IPS-NIHi11 (cell line): ENCODE measurements at places on chromosomes 5 and 9.

DNA sequence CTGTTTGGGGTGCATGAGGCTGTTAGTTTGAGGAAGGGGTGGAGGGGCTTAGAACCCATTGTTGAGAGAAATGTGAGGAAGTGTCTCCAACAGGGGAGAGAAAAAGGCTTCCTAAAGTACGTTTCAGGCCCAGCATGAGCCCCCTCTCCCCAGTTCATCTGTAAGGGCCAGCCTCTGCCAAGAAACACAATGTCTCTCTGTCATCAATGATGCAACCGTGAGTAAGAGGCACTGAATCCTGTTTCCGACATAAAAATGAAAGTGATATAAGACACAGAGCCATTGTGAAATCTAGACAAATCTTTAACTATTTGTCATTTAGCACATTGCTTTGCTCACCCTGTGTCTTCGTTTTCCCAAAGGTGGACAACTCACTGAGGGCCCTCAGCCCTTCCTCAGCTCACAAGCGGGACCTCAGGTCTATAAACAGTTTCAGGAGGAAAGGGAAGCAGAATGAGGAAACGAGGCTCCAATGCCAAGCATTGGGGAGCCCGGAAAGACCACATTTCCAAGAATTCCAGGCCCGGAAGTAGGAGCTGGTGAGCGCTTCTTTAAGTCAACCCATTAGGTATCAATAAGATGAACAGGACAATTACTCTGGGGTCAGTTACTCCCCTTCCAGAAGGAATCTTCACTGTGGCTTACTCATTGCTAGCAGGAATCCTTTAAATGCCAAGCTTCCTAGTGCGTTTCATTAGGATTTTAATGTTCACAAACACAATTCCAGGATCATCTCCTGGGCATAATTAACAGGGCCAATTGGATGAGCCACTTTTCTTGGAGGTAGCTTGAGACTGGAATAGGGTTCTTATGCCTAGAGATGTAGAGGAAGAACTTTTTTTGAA lies 59.0 kb upstream of the KLF4 start:
- no peak for DNase-seq

DNA sequence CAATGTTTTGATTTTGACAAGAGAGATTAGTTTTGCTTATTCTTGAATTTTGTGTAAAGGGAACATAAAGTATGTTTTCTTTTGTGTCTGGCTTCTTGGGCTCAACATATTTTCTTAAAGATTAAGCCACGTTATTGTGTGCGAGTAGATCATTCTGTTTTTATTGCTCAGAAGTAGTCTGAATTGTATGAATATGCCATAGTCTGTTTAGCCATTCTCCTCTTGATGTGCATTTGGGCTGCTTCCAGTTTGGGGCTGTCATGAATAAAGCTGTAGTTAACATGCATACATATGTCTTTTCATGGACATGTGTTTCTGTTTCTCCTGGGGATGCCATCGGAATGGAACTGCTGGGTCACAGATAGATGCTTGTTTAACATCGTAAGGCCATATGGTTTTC lies 198.9 kb downstream of the FANCC start:
- no peak for DNase-seq

DNA sequence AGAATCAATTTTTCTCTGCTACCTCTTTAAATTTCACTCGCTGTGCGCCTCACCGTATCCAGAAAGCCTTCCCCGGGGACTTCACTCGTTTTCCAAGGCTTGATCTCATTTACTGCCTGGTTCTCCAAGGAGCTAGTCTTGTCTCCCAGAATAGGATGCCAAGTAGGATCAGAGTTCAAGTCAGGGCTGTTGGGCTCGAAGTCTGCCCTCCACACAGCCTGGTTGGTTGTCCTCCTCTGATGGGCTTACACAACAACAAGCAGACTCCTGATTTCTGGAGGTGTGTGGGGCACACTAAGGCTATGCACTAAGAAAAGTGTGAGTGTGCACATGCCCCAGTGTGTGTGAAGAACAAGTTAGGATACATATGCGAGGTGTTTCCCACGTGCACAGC lies 14.0 kb upstream of the TNIP1 start:
- no peak for DNase-seq

- no peak for DNase-seq
Measured at GRCh38 chr9:127181315-127181580, 58.8 kb upstream of the ANGPTL2 start.

DNA sequence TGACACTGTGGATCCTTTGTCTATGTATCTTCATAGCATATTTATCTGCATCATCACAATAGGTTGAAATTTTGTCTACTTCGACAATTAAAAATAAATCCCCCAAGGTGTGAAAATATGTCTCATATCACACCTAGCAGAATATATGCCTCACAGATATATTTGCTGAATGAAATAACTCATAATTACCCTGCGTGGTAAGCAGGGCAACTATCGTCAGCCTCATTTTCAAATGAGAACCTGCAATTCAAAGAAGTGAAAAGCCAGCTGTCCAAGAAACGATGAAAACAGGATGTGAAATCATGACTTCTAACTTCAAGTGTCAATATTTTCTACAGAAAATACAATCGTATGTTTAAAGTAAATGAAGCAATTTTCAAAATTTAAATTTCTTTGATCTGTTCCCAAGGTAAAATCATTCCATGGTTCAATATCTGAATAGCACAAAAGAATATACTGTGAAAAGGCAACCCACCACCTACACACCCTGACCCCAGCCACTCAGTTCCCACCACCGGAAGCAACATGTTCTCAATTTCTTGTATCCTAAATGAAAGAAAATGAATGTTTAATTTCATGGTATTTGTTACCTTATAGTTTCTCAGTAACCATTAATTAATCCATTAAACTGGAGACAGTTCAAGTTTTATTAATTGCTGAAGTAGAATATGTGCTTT lies 57.1 kb downstream of the TBCA start:
- no peak for DNase-seq

DNA sequence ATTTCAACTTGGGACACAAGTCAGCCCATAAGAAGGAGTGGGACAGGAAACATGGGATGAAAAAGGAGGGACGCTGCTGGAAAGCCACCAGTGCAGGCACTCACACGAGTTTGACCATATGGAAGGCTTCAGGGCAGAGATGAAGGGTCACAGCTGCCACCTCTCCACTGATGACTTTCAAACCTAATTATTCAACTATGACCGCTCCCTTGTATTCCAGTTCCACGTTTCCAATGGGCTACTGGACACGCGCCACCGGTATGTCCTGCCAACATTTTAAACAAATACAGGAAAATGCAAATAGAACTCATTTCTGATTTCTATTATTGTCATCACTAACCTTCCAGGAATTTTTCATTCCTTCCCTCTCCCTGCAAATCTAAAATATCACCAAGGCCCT lies 134.7 kb downstream of the SLC1A3 start:
- DNase-seq, result no peak

DNA sequence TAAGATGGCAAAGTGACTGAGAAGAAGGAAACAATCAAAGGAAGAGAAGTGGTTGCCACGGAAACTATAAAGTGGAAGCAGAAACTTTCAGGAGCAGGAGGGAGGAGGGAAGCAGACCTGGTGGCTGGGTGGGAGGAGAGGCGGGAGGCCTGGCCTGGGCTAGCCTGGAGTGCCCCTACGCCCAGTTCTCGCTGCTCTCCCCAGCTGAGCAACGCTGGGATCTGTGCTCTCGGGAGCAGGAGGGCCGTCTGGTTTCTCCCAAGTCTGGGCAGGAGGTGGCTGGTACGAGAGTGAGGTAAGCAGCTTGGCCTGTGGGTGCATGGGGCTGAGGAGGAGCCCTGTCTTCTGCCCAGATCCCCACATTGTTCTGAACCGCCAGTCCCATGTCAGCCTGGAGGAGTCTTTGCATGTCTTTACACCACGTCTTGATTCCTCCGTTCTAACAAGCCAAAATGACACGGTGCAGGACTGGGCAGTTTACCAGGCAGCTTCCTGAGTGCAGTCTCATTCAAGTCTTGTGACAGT lies 15.0 kb upstream of the DAB2IP start:
- DNase-seq, result no peak

DNA sequence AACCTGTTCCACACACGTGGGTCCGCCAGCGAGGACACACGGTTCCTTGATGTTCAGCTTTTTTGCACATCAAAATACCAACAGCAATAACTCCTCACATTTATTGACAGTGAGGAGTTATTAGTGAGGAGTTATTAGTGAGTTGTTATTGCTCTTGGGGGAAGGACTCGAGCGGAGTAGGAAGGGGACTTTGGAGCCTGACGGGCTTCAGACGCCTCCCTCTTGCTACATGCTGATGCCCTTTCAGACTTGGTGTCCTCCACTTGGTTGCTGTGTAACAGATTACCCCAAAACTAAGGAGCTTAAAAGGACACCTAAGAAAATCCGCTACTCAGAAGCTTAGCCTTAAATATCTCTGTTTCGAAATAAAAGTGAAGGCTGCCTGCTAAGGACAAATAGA lies 181.9 kb upstream of the MSX2 start:
- DNase-seq, result no peak

DNA sequence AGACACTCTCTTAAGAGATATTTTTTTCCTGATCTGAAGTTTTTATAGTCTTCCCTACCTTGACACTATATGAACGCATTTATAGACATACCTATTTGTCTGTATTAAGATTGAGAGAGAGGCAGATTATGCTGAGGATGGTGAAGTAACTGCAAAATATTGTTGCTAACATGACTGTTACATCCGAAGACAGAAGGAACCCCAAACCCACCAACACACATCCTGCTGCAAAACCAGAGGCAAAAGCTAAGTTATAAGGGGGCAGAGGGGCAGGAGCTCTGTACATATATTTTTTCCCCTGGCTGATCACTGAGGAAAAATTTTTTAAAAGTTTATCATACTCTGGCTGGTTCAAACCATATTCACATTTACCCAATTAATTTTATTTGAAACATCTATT lies 279.0 kb downstream of the MLLT3 start:
- DNase-seq, result no peak

DNA sequence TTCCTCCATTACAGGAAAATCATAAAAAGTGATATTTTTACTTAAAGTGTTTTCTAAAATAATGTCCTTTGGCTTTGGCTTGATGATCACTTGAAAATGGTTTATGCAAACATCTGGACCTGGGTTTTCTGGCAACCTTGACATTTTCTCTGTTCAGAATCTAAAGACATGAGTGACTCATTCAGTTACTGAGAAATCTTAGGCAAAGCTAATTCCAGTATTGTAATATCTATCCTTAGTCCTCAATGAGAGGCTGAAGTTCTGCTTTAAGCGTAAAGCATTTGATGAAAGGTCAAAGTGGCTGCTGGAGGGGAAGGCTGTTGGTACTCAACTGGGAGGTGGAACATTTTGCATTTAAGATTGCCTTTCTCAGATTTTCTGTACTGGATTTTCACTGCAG lies 2.3 kb downstream of the MAN2A1 start:
- DNase-seq, result no peak

DNA sequence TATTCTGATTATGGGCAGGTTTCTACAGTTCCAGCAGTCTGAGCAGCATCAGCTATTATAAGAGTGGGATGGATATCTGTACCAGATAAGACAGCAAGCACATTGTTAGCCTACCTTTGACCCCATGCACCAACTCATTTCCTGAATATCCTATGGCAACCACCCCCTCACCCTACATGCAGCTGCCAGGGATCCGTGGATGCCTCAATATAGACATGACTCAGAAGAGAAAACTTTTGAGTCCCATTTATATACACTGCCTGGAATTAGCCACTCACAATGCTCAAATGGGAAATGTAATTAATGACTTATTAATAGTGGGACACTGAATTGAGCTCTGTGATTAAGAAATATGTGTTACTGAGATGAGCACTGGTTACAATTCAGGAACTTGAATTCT lies 124.4 kb downstream of the SSBP2 start:
- no peak for DNase-seq

- peak; percentile 11 for DNase-seq
Measured at GRCh38 chr9:110835404-110835803, 166.8 kb downstream of the MUSK start.

DNA sequence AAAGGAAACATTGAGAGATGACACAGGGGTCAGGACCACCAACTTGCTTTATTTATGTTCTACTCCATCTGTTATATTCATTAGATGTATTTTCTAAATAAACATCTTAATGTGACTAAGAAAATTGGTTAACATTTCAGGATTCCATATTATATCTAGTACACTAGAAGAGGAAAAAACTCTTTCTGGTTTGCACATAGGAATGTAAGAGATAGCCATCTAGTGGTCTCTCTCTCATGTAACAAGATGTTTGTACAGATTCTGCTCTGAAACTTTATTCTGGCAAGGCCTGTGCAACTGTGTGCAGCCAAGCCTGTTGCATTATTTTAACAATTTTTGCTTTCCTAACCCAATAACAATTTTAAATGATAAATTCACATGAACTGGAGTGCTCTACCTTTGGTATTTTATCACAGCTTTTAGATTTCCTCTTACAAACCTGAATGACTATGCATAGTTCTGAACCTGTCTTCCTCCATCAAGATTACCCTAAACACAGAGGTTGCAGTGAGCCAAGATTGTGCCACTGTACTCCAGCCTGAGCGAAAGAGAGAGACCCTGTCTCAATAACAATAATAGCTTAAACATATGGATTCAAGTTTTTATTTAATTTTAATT lies 148.2 kb downstream of the GIN1 start:
- no peak for DNase-seq

DNA sequence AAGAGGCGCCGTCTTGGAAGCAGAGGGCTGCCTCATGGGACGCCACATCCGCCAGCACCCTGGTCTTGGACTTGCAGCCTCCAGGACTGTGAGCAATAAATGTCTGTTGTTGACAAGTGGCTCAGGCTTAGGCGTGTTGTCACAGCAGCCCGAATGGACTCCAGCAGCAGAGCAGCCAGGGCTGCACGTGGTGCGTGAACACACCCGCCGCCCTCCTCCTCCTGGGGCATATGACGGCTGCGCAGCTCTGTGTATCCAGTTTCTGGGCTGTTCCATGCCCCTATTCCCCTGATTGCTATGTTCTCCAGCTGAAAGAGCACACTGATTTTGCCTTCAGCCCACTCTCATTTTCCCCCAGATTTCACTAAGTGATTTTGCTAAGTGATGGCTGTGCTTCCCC lies 36.0 kb upstream of the CLPTM1L start:
- no peak for DNase-seq

DNA sequence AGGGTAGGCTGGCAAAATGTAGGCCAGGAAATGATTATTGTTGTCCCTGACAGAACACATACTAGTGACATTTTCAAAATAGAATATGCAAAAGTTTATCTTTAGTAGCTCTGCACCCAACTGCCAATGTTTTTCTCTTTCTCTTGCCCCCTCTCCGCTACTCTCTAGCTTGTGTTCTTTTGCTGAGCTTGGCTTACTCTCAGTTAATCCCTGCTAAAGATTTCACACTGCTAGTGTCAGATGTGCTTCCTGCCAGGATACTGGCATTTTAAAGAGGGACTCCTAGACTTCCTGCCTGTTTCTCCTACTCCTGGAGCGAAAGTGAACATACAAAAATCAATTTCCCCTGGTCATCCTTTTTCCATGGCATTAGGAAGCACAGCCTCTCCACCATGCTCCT lies 260.5 kb downstream of the ARRDC3 start:
- no peak for DNase-seq

GRCh38 chr9:124079176-124079925 lies 67.8 kb downstream of the LHX2 start:
- DNase-seq, result no peak

DNA sequence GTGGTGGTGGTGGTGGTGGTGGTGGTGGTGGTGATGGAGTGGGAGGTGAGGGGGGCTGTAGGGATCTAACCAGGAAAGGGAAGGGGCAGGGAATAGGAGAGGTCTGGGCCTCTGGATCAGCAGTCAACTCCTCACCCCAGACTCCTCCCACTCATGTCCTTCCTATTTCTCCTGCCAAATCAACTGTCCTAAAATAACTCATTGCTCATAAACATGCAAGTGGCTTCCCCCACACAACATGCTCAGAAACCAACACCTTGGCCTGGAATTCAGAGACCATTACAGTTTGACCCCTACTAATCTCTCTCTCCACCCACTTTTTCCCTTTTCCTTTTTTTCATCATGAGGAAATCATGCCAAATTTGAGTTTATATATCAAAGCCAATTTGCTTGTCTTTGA lies 8.4 kb upstream of the FSD1L start:
- no peak for DNase-seq
